ENCODE measurements at places on chromosomes 6 and 20. TPM values are rescaled to one million over a fixed set of nuclear protein-coding genes. Genes with fewer than 3 reads are reported as not detected.
A peak's percentile ranks its signal among the peaks of the same experiment; 100 is the strongest.

Gene LYRM4
- 23.9 TPM for total RNA-seq

Gene BPIFA1
- not detected for total RNA-seq

GRCh38 chr6:71499667-71500066, 211.1 kb downstream of the OGFRL1 start:
- no peak for DNase-seq

- DNase-seq, result no peak
Observed at GRCh38 chr20:44087051-44087856, 99.7 kb downstream of the JPH2 start.

GRCh38 chr6:147986846-147987245, 355.8 kb upstream of the SASH1 start:
- DNase-seq, result no peak

Gene FITM2
- total RNA-seq, result 6.6 TPM

Gene SLC24A3
- 24.9 TPM for total RNA-seq

Gene PNPLA1
- total RNA-seq, result not detected

Gene VSX1
- not detected for total RNA-seq

GRCh38 chr6:22020299-22021003, 276.4 kb downstream of the PRL start:
- DNase-seq, result no peak

DNA sequence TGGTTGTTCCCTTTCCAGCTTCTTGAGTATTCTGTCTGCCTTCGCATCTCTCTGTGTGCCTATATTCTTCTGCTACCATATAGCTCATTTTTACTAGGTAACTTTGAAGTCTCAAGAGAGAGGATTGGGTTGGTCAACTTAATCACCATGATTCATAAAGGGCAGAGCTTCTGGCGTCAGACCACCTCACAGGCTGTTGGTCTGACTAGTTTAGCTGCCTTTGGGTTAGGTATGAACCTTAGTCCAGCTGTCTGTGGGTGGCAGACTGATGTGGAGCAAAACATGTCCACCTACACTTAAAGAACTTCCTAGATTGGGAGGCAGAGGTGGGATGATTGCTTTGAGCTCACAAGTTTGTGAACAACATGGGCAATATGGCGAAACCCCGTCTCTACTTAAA, 192.2 kb upstream of the SGK1 start:
- no peak for DNase-seq

- no peak for DNase-seq
Observed at GRCh38 chr6:140414966-140415620, 1040.6 kb upstream of the CITED2 start.

Gene ESR1
- total RNA-seq, result 4.1 TPM

DNA sequence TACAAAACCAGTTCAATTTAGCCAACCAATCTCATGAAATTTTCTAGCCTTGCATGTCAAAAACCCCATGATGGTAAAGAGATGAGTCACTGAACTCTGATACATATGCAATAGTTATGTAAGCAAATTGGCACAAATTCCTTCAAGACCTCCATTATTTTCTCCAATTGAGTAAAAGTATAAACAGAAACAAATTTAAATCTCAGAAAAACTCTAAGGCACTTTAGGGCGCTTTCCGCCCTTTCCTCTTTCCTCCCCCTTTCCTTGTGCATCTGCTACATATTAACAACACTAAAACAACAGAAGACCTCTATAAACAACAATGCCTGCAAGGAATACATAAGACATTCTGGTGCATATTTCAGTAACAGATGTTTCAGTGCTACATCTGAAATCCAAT, 48.5 kb downstream of the KIF13A start:
- DNase-seq, result no peak

- no peak for DNase-seq
Observed at GRCh38 chr20:15913391-15914025, 659.7 kb downstream of the KIF16B start.

DNA sequence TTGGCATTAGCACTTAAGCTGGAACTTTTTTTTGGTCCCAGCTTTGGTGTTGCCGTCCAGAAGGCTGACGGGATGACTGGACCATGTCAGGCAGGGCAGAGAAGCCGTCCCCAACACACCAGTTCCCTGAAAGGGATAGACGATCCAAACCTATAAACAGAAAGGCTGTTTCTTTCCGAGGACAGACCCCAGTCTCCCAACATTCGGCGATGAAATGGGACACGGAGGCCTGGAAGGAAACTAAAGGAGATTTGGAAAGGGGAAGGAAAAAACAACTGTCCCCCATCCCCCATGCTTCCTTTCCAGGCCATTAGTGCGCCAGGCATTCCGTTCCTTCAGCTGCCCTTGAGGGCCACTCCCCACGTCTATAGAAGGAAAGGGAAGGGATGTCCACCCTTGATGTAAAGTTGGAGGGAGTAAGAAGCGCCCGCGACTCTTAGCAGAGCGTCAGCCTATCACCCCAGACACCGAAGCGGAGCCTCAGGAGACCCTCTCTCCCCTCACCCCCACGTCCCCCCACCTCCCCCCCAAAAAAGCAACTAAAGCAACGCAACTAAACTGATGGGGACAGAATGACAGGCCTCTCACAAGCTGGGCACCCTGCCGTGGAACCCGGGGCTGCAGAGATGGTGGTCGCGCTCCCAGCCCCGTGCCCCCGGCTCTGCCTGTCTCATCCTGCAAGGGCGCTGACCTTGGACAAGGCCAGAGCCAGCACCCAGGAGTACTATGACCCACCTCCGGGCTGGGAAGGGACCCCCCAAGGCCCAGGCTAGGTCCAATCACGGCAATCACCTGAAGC, 638 bp downstream of the BLCAP start:
- no peak for DNase-seq

GRCh38 chr20:45433316-45433715, 17.4 kb downstream of the PIGT start:
- no peak for DNase-seq

GRCh38 chr20:24746351-24746685, 202.8 kb upstream of the CST7 start:
- DNase-seq, result no peak

- no peak for DNase-seq
Observed at GRCh38 chr6:129749749-129750120, 39.8 kb upstream of the ARHGAP18 start.

GRCh38 chr6:23435126-23435525, 690.9 kb upstream of the NRSN1 start:
- no peak for DNase-seq

- DNase-seq, result peak; percentile 12
Observed at GRCh38 chr6:30767158-30767943, 23.0 kb upstream of the IER3 start.

Gene SLC2A4RG
- total RNA-seq, result 72.4 TPM

- DNase-seq, result no peak
Observed at GRCh38 chr6:155108070-155108820, 113.1 kb downstream of the TIAM2 start.

DNA sequence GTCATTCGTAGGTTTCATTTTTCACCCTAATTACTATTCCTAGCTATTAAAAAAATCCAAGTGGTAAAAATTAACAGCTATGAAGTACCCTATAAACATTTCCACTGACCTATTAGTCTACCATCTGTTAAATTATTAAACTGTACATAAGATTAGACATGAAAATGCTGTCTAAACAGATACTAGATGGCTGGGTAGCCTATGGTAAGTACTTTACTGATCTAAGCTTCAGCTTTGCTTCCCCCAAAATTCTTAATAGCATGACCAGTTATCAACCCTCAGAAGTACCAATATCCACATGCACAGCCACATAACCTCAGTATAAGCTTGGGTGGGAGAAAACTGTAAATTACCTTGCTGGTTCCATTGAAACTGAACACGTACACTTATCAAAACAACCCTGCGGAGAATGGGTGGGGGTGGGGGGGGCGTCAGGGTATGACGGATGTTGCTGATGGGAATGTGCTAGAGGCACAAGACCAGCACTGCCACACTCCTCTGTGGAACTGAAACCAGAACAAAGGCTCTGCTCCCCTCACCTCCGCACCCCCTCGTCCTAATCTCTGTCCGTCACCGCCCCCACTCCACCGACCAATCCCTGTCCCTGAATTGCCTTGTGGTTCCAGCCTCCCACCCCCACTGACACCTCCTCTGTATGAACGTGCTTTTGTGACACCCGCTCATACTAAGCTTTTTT, 45.3 kb downstream of the B4GALT5 start:
- DNase-seq, result no peak

Gene RAB22A
- 21.8 TPM for total RNA-seq

DNA sequence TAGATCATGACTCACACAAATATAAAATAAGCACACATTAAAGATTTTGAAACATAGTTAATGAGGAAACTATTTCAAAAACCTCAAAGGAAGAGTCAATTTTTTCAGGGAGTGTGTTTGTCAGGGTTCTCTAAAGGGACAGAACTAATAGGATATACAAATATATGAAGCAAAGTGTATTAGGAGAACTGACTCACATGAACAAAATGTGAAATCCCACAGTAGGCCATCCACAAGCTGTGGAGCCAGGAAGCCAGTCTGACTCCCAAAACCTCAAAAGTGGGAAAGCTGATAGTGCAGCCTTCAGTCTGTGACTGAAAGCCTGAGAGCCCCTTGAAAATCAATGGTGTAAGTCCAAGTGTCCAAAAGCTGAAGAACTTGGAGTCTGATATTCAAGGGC, 898.0 kb upstream of the EYS start:
- no peak for DNase-seq
